RPMI7951 (cell line): ENCODE measurements at places on chromosomes 6 and 20. TPM values are rescaled to one million over a fixed set of nuclear protein-coding genes. Genes with fewer than 3 reads are reported as not detected.

CLDN20 gene
- not detected in 2 replicates for total RNA-seq

FAM83C gene
- total RNA-seq: not detected in 2 replicates

CENPW gene
- total RNA-seq: 60.1 and 66.8 TPM in 2 replicates

POU5F1 gene
- total RNA-seq: 0.36 TPM in 1 of 2 replicates, not detected in the other

UQCC2 gene
- total RNA-seq: 58.2 and 66.4 TPM in 2 replicates

EYA2 gene
- total RNA-seq: 0.10 TPM in 1 of 2 replicates, not detected in the other

RARS2 gene
- 34.7 and 40.4 TPM in 2 replicates for total RNA-seq

LY6G6F gene
- not detected in 2 replicates for total RNA-seq

LINC00237 gene
- total RNA-seq: not detected in 2 replicates

CALHM5 gene
- 4.1 and 4.7 TPM in 2 replicates for total RNA-seq

ZKSCAN8 gene
- total RNA-seq: 12.4 and 12.9 TPM in 2 replicates

DEFB126 gene
- total RNA-seq: not detected in 2 replicates

ADGRF4 gene
- total RNA-seq: under 0.01 TPM in 1 of 2 replicates, not detected in the other

LY6G5C gene
- total RNA-seq: 2.9 and 3.2 TPM in 2 replicates

GLYATL3 gene
- not detected in 2 replicates for total RNA-seq

SPATA2 gene
- total RNA-seq: 6.0 and 6.6 TPM in 2 replicates

TBXT gene
- total RNA-seq: not detected in 2 replicates

TTBK1 gene
- not detected in 2 replicates for total RNA-seq

ZFP64 gene
- total RNA-seq: 17.2 and 19.1 TPM in 2 replicates

BPIFB4 gene
- not detected in 2 replicates for total RNA-seq

CPNE5 gene
- not detected in 2 replicates for total RNA-seq

NOL7 gene
- total RNA-seq: 89.5 and 108 TPM in 2 replicates

PSORS1C2 gene
- not detected in 2 replicates for total RNA-seq

CFAP206 gene
- total RNA-seq: 0.12 TPM in 1 of 2 replicates, not detected in the other

HLA-F gene
- total RNA-seq: 59.1 and 69.5 TPM in 2 replicates

HCRTR2 gene
- total RNA-seq: 0.20 and 0.24 TPM in 2 replicates

CFAP61 gene
- total RNA-seq: 0.12 TPM in 1 of 2 replicates, not detected in the other

SLC22A16 gene
- not detected in 2 replicates for total RNA-seq

SYCP2L gene
- 0.49 and 4.9 TPM in 2 replicates for total RNA-seq

CTAGE9 gene
- not detected in 2 replicates for total RNA-seq

NNAT gene
- not detected in 2 replicates for total RNA-seq

FAM209B gene
- total RNA-seq: not detected in 2 replicates

PLN gene
- total RNA-seq: not detected in 2 replicates

NCOA7 gene
- 12.8 and 17.9 TPM in 2 replicates for total RNA-seq

TCP11 gene
- 0.49 TPM in 1 of 2 replicates, not detected in the other for total RNA-seq

METTL24 gene
- not detected in 2 replicates for total RNA-seq

IL20RA gene
- total RNA-seq: not detected in 2 replicates

SLC17A3 gene
- not detected in 2 replicates for total RNA-seq

CST5 gene
- not detected in 2 replicates for total RNA-seq

TRERF1 gene
- total RNA-seq: 4.0 and 5.2 TPM in 2 replicates

ZNF831 gene
- total RNA-seq: not detected in 2 replicates
